HepG2 (cell line): ENCODE measurements at places on chromosomes 7 and 10.
A peak's percentile ranks its signal among the peaks of the same experiment; 100 is the strongest.

- DNase-seq, result no peak
Observed at GRCh38 chr7:115059321-115059720, 137.4 kb downstream of the MDFIC start.

- no peak for DNase-seq
Observed at GRCh38 chr10:117075064-117075463, 63.0 kb downstream of the VAX1 start.

DNA sequence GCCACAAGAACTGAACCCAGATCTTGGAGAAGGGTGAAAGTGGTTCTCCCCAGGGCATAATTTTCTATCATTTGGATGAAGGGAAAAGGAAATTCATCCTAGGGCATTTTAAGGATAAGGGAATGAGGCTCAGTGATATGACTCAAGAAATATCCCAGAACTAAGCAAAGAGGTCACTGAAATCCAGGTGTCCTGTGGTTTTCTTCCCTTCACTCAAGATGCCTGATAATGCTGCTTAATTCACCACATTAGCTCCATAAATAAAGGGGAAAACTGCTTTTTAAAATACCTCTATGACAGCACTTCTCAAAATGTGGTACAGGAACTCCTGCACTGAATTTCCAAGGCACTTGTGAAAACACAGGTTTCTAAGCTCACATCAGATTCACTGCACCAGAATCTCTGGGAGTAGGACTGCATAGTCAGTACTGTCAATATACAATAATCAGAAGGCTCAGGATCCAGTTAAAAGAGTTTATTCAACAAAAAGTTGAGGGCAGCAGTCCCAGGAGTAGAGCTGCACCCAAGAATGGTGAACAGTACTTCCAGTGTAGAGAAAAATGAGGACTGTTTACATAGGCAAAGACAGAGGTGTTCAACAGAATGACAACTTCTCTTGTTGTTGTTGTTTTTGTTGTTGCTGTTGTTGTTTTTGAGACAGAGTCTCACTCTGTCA, 2.9 kb downstream of the IFIT3 start:
- DNase-seq, result no peak

DNA sequence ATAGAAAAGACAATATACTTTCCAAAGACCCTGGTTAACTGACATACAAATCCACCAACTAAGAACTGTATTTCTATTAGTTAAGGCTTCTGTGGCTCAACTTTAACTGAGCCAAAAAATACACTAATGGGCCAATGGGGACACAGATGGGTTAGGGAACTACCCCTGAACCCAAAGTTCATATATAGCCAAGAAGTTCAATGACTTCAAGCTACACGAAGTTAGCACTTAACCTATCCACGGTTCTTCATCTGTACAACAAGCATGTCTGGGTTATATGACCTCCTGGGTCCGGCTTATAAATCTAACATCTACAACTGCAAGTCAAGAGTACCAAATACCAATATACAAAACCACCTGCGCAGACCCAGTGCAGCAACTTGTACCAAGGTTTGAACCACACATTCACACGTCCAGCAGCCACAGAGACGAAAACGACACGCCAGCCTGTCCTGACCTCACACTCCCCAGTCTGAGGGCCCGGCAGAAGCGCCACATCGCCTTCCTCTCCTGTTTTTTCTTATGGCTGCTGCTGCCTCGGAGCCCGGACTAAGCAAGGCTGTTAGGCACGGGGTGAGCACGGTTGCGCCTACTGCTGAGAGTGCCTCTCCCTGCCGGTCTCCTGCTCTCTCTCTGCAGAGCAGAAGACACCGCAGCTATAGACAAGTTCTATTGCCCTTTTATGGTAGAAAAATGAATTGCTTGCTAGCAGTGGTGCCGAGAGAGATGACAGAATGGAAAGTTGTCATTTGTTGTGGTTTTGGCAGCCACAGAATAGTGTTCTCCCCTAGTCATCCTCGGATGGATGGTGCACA, 86.3 kb downstream of the RNF216 start:
- no peak for DNase-seq

DNA sequence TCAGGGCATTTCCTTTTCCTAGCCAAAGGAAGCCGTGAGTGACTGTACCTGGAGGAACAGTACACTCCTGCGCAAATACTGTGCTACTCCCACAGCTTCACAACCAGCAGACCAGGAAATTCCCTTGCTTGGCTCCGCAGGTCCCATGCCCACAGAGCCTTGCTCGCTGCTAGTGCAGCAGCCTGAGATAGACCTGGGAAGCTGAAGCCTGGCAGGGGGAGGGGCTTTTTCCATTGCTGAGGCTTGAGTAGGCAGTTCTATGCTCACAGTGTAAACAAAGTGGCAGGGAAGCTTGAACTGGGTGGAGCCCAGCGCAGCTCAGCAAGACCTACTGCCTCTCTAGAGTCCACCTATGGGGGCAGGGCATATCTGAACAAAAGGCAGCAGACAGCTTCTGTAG, 291.2 kb downstream of the HGF start:
- DNase-seq, result peak; percentile 77
